ENCODE measurements at places on chromosomes 12 and 14.

DNA sequence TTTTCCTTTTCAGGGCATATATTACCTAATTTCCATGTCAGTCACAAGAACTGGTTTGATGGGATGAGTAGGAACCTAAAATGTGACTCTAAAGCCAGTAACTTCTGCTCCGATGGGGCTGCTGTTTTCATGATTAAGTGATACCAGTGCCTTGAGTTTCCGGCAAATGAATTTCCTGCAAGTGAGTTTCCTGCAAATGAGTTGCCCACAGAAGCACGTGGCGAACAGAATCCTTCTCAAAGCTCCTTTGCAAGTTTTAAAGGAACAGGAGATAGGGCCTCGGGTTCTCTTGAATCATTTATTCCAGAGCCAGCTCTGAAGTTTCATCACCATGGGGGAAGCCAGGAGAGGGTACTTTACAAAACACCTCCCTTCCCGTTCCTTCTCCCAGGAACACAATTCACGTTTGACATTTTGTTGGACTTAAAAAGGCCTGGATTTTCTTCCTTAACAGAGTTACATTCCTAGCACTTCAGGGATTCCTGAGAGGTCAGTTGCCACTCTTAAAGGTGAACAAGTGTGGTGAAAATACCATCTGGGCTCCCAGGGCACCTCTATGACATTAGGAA, 2.2 kb upstream of the PPTC7 start:
- DNase-seq, result no peak

DNA sequence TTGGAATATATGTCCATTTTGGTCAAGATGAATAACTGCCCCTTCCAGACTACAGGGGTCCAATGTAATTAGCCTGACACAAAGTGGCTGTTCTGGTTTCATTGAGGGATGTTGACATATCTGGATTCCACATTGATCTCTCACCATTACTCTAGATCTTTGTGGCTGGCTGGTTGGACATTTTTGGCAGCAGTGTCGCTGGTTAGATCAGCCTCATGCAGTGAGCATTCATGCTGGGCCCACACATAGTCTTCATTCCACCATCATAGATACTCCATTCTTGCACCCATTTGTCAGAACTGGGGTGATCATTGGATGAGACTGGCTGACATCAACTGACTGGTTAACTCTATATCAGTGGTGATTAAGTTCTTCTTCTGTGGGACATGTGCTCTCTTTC, 74.4 kb downstream of the MGST1 start:
- no peak for DNase-seq

GRCh38 chr14:106842687-106843086, 1316.3 kb downstream of the TMEM121 start:
- no peak for DNase-seq

DNA sequence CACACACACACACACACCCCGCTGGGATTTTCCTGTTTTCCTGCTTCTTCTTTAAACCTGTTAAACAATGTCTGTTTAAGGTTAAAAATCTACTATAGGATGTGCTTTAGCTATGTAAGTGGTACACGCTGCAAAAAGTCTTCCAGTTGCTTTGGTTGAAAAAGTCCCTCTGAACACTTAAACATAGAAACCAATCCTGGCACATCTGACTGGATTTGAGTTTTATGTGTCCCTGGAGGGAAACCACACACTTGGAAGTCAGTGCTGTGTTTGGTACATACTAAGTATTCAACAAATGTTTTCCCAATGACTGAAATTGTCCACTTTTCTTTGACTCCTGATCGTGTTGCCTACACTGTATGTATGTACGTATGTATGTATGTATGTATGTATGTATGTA, 22.0 kb downstream of the CFL2 start:
- DNase-seq, result no peak

Measured in NCI-H1417 treated with DMSO at 0.1 percent for 48 hours (cell line).